ENCODE measurements at places on chromosomes 11 and 22.

GRCh38 chr11:19173004-19173689 lies 28.6 kb downstream of the CSRP3 start:
- DNase-seq = no peak

DNA sequence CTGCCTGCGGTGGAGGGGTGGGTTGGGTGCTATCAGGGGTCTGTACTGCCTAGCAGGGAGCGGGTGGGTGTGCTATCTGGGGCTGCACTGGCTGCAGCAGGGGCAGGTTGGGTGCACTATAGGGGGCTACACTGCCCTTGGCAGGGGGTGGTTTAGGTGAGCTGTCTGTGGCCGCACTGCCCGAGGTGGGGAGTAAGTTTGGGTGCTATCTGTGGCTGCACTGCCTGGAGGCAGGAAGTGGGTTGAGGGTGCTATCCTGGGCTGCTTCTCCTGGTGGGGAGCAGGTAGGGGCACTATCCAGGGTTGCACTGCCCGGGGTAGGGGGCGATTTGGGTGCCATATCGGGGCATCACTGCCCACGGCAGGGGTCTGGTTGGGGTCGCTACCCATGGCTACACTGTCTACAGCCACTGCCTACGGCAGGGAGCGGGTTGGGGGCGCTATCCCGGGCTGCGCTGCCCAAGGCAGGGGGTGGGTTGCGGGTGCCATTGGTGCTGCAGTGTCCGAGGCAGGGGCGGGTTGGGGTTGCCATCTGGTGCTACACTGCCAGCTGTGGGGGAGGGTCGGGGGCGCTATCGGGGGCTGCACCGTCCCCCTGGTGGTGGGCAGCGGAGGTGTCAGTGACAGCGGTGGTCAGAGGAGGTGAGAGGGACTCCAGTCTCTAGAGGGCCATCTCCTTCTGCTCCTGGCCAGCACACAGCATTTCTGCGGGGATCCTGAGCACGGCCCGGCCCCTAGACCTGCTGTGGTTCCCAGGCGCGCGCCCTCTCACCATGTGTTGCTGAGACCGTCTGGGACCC lies 1.3 kb upstream of the RFPL2 start:
- DNase-seq = no peak

DNA sequence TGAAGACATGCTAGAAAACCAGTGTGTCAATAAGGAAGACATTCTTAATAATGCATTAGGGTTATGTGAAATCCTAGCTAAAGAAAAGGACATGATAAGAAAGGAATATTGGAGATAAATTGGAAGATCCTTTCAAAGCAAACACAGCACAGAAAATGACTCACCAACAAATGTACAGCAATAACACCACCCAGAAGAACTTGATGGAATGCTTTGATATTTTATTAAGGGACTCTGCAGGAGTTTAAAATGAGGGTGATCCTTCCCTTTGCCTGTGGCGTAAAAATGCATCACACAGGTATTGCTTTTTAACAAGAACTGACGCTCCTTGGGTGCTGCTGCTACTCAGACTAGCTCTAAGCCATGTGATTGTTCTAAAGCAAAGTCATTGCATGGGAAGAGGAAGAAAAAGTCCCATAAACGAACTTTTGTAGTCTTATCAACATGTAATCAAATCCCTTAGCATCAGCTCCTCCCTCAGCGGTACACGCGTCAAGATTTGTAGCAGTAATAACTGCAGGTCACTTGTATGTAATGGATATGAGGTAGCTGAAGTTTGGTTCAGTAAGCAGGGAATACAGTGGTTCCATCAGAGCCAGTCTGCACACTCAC lies 48.4 kb upstream of the EED start:
- no peak for DNase-seq

DNA sequence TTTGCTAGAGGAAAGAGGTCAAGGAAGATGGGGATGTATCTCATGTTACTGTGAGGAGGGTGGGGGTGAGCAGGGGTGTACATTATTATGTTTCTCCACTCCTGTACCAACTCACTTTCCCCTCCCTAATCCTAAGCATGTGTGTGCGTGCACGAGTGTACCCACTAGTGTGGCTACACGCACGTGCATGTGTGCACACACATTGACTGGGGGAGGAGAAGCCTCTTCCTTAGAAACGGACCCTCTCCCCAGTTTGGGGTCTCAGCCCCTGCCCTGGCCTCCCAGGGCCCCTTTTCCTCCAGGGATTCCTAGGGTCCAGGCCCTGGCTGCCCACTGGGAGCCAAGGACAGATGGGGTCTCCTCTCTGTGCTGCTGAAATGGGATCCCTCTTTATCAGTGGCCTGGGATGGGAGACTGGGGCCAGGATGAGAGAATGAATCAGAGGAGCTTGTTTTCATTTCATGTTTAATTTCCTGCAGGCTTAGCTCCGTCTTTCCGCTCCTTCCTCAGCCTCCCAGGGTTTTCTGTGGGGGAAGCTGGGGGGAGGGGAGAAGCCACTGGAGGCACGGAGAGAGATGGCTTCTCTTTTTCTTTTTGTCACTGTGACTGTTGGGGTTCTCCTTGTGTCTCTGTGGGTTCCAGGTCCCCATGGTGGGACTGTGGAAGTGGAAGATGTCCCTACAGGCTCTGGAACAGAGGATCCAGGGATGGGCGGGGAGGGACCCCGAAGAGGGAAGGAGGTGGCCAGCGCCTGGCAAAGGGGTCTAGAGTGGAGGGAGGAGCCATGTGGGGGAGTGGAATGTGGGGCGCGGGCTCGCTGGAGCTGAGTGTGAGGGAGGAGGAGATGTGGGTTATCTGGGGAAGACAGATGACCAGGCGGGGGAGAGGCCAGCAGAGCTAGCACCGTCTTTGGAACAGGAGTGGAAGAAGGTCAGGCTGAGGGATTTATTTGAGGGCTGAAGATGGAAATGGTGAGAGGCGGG lies 40.3 kb downstream of the ALX4 start:
- DNase-seq = no peak

- DNase-seq = no peak
Observed at GRCh38 chr11:3180869-3181268, 15.8 kb upstream of the OSBPL5 start.

GRCh38 chr11:64844330-64845128 lies at the start of gene CDC42BPG:
Gene CDC42BPG (minus strand): TSS chr11:64844653. CDS start chr11:64844569, 84 bp downstream.
- DNase-seq = no peak

DNA sequence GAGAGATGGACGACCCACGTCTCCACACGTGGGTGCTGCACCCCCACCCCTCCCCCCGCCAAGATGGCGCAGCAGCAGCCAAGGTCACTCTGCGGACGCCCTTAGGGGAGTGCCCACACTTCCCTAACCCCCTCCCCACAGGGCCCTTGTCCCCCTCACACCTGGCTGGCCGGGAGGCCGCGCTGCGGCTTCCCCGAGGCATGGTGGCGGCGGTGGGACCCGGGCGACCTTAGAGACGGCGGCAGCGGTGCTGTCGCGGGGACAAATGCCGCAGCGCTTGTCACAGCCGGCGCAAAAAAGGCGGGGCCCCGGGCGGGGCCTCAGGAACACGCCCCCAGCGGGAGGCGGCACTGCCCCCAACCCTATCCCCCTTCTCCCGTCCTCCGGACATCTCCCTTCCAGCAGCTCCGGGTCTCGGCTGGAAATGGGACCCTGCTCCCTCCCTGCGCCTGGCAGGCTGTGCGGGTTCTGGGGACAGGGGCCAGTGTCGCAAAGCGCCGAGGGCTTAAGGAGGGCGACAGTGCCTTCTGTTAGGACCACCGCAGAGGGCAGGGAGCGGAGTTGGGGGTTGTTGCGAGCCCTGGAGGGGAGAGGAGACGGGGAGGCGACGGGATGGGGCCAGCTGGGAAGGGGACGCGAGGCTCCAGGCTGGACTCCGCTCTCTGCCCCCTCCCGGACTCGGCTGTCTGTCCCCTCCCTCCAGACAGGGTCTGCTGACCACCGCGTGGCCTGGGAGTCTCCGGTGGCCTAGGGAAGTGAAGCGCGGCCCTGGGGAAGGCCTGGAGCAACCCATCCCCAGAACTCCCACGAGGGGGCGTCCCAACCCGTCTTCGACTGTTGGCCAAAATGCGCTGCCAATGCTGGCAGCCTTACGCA lies at the start of gene CHCHD10:
CHCHD10 (minus strand) TSS at position 300 of the 876 bp plus-strand sequence; CDS start at position 202, 98 bp downstream.
- no peak for DNase-seq

DNA sequence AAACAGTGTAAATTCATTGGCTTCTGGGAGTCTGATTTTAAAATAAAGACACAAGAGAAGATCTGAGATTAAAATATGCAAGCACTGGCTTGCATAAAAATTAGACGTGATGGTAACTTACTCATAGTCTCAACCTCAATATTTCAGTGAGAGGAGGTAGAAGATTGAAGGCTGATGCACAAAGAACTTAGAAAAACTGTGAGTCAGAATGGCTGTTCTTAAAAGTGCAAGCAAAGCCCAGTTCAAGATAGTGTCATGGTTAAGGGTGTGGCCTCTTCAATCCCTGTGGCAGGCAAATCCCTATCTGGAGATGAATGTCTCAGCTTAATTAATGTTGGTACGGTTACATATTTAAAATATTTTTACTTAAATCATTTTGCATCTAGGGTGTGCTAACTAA lies 33.6 kb upstream of the FIBIN start:
- DNase-seq = no peak

- no peak for DNase-seq
Observed at GRCh38 chr11:14969901-14970323, 2.2 kb downstream of the CALCA start.

- DNase-seq = no peak
Observed at GRCh38 chr11:304915-305843, 2.4 kb upstream of the IFITM2 start.

GRCh38 chr11:65399845-65400244 lies 13.4 kb downstream of the FRMD8 start:
- no peak for DNase-seq

- no peak for DNase-seq
Observed at GRCh38 chr11:114110123-114110522, 50.6 kb downstream of the ZBTB16 start.

- DNase-seq = no peak
Observed at GRCh38 chr11:61838921-61839320, 10.8 kb downstream of the FADS2 start.

DNA sequence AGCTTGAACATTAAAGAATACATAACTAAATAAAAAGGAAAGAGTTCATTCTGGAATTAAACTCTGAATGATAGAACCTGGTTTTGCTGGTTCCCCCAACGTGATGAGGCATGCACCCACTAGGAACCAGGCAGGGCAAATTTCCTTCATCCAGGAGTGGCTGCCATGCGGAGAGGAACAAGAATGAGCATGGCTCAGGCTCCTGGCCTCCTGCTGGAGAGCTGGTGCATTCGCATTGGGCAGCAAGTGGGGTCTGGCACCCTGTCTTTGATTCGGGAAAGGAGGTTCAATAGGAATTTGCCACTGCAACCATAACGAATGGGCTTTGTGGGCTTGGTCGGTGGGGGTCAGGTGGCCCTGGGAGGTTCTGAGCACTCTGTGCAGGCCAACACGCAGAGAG lies 169.8 kb upstream of the TENM4 start:
- DNase-seq = no peak

DNA sequence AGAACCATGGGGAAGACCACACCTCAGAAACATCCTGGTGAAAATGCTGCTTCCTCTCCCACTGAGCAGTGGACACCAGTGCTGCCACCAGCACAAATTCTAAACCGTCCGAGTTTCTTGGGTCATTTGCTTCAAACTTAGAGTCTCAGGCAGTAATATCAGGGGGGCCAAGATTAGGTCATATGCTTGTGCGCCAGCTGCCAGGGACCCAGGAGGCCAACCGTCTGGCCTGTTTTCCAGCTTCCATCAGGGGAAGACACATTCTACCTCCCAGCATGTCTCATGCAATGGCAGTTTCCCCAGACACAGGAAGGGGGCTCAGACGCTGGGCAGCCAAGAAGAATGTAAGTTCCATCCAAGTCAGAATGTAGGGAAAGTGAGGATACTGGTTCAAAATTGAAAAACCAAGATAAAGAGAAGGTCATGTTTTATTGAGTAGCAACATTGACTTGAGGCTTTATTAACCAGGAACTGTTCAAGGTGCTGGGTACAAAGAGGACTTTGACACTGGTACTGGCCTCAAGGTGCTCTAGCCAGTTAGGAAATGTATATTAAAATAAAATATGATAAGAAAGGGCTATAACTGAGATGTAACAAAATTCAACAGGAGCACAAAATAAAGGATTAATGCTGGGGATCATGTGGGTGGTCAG lies 59.7 kb upstream of the EED start:
- DNase-seq = no peak

DNA sequence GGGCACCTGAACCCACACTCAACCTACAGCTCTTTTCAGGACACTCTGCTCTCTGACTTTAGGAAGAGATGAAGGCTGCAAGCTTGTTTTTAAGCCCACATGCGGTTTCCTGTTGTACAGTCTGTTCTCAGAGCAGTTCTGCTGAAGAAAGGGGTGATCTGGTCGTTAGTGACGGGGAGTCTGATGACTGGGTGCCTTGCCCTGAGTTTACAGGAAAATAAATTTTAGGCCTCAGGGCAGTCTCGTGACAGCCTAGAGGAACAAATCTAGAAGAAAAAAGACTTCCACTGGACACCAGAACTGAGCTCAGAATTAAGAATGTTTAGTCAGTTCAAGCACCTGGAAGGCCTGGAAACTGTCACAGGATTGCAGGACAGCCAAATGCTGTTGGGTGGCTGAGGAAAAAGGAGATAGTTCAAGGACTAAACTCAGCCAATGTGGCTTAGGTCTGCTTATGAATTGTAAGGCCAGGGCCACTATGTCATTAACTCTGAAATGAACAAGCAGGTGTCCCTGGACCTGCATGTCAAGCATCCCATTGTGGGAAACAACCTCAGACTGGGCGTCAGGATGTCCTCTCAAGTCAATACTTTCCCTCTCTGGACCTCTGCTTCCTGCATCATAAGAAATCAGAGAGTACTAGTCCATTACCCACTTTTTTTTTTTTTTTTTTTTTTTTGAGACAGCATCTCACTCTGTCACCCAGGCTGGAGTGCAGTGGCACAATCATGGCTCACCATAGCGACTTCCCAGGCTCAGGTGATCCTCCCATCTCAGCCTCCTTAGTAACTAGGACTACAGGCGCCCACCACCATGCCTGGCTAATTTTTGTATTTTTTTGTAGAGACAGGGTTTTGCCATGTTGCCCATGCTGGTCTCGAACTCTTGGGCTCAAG lies 5.7 kb downstream of the PIK3IP1 start:
- no peak for DNase-seq

- DNase-seq = no peak
Observed at GRCh38 chr11:27857588-27857987, 157.3 kb upstream of the BDNF start.

- no peak for DNase-seq
Observed at GRCh38 chr22:34975721-34976120, 90.2 kb upstream of the ISX start.

GRCh38 chr22:44180706-44181032 lies at the start of gene PARVG:
Gene PARVG (plus strand): TSS chr22:44180925. CDS start chr22:44183330, 2,405 bp downstream.
- no peak for DNase-seq

- no peak for DNase-seq
Observed at GRCh38 chr11:120221115-120221752, 10.4 kb downstream of the OAF start.
